ENCODE measurements at places on chromosomes 2 and 18. TPM values are rescaled to one million over a fixed set of nuclear protein-coding genes. Genes with fewer than 3 reads are reported as not detected.

GRCh38 chr2:182824056-182824766 lies 42.2 kb downstream of the FRZB start:
- no peak for DNase-seq

RIOK3 gene
- total RNA-seq, result 74.9 TPM

DNA sequence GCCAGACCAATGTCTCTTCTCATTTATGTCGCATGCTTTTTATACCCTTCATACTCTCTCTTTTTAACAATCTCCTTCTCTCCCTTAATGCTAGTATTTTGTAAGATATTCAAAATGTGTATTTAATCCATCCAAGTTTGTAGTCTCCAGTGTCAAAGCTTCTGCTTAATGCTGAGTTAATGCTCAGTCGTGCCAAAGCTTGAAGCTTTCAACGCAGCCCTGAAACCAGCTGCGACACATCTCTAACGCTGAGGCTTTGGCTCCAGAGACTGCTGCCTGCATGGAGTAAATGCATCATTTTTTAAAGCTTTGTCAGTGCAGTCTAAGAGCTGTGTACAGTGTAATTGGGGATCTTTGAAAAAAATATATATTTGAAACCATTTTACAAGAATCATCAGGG lies 2108.8 kb upstream of the PIK3C3 start:
- DNase-seq, result peak; percentile 75

- no peak for DNase-seq
Measured at GRCh38 chr2:197460649-197461048, 7.3 kb downstream of the COQ10B start.

DNA sequence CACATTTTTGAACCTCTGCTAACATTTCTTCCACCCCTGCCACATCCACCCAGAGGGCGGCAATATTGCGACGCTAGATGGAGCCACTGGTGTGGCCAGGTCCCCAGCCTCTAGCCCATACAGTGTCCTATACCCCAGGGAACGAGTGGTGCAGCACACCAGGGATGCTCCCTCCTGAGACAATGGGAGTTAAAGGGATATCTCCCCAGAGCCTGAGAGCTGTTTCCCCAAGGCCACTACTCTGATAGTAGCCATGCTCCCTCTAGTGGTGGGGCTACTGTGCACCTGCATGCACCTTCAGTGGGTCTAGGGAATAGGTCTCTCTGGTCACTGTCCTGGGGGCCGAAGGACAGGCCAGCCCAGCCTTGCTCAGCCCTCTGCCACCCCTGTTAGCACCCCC lies 336.4 kb upstream of the FSHR start:
- DNase-seq, result no peak

DNA sequence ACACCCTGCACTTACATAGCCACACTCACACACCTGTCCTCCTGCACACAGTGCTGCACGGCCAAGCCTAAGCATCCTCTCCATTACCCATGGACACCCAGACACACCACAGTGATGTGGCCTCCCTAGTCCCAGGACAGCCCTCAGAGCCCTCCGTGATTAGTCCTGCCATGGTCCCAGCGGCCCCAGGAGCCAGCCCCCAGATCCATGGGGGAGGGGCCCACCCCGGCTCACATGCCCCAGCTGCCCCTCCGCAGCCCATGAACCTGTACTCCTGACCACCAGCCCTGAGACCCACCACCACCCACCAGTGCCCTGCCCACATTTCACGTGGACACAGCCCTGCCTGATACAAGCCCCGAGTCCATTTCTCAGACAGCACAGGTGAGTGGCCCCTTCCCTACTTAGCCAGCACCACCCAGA lies 8.1 kb upstream of the DUSP2 start:
- DNase-seq, result no peak

- no peak for DNase-seq
Measured at GRCh38 chr2:125573432-125573831, 1082.5 kb upstream of the GYPC start.

DNA sequence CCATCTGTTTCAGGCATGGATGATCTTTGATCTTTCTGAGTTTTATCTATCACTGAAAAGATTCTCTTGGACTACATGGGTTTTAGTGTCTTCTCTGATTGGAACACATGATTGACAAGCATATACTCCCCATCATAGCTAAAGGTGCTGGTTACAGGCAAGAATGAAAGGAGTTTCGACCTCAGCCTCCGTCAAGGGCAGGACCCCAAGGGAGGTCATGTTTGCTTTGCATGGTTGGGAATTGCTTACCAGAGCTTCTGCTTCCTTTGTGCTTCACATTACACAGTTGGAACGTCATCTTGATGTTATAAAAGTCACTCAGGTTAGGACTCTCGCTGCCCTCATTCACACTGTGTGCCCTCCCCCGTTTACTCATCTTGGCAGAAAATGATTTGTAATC lies 287.7 kb downstream of the PIK3C3 start:
- no peak for DNase-seq

- no peak for DNase-seq
Measured at GRCh38 chr18:35619941-35620340, 38.4 kb downstream of the GALNT1 start.

DNA sequence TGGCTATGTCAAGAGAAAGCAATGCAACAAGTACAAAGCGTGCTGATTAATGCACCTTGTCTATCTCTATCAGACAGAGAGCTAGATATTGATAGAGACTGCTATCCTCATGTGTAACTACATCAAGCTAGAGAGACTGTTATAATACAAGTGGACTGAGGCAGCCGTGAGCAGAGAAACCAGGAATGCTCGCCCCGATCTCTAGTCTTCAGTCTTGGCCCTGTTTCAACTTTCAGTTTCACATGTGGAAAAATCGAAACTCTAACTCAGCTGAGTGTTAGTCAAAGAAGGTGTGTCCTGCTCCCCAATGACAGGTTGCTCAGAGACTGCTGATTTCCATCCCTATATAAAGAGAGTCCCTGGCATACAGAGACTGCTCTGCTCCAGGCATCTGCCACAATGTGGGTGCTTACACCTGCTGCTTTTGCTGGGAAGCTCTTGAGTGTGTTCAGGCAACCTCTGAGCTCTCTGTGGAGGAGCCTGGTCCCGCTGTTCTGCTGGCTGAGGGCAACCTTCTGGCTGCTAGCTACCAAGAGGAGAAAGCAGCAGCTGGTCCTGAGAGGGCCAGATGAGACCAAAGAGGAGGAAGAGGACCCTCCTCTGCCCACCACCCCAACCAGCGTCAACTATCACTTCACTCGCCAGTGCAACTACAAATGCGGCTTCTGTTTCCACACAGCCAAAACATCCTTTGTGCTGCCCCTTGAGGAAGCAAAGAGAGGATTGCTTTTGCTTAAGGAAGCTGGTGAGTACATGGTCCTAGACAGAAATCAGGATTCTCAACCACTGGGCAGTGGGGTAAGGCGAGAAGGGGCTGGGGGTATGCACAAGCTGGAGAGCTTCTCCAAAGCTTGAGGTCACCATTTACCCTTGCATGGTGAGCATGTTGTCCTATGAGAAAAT lies at the start of gene RSAD2:
TSS of gene RSAD2 (plus strand) at position 376 of the 903 bp plus-strand sequence. CDS start at position 400, 24 bp downstream.
- no peak for DNase-seq

GRCh38 chr2:232229911-232230310 lies 148.6 kb upstream of the ALPP start:
- DNase-seq, result no peak

TMEM200C gene
- total RNA-seq, result 2.2 TPM

DNA sequence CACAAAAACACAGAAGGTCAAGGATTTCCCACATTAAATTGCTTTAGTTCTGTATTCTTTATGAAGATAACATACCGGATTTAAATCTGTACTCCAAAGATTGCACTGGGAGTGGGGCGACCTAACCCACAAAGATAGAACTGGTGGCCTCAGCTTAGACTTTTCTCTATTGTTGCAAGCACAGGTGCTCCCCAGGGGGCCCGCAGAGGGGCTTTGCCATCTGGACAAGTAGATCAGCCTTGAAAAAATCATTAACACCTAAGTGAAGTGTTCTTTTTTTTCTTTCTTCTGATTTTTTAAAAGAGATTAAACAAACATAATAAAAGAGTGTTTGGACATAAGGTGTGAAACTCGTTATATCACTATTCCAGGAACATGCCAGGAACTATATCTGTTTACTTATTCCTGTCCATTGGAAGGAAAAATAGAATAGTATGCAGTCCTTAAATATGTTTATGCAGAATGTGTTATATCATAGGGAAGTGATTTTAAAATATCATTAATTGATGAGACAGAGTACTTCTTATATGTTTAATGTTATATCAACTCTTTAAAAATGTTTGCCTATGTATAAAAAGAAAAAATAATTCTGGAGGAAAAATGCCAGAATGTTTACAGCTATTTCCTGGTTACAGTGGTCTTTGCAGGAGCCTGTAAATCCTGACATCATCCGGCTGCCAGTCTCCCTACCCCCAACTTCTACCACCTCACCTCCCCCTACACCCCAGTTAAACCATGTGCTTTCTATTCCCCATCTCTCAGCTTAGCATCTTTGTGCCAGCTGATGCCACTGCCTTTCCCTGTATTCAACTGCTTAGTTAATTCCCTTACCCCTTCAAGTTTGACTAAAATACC lies 679.2 kb downstream of the CNTNAP5 start:
- DNase-seq, result no peak

DNA sequence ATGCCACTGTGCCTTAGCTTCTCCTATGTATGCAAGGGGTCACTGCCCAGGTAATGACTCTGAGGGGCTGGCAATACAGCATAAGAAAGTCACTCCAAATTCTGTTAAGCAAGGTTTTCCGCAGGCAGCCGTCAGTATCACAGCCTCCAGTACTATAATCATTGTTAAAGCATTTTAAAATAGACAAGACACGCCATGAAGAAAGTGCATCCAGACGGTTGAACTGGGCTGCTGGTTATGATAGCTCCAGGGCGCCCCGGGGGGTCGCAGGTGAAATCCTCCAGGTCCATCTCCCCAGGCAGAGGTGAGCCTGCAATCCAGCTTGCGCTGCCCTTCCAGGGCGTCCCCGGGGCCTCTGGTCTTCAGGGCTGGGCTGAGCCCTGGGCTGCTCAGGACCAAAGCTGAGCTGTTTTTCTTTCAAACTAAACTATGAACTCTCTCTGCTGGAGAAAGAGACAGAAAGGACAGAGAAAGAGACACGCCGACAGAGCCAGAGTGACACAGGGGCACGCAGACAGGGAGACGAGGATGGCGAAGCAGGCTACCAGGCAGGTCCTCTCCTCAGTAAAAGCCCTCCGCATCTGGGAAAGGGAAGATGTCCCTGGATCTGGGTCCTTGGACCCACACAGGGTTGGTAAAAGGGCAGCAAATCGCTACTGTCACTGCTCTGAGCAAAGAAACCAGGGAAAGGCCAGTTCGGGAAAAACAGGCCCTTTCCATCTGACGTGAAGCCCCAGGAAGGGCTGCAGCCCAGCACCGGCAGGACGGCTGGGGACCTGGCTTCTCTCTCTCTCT lies 2.1 kb upstream of the TWIST2 start:
- DNase-seq, result no peak

CRYGD gene
- total RNA-seq, result 0.95 TPM

DNA sequence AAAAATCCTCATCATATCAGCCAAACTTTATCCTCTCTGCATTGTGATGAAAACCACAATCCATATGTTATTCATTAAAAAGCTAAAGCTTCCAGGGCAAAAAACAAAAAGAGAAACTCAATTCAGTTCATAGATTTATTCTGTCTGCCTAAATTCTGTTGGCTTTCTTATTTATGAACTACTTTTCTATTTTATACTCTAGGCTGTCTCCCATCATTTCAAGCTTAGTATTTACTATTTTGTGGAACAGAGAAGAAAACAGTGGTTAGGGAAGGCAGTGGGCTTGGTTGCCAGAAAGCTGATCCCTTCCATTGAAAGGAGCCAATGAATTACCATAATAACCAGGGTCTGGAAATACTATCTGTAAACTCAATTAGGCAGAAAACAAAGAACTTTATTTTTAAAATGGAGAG lies 71.8 kb downstream of the RAPH1 start:
- no peak for DNase-seq

DNA sequence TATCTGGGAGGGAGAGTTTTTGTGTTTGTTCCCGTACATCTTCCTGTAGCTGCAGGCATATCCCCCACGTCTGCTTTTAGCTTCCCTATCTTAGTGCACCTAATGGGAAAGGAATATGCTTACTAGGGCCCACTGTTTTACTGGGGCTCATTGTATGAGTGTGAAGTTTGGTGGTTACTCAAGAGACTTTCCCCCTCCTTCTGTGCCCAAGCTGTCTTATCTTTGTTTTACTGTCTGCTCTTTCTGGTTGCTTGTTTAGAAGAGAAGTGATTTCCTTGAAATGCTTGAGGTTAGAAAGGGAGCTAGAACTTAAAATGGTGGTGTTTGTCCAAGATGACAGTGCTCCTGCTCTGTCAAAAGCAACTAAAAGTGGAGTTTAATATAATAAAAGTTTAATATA lies 7.3 kb downstream of the PTH2R start:
- DNase-seq, result no peak

- no peak for DNase-seq
Measured at GRCh38 chr2:95091885-95092555, 29.6 kb downstream of the MRPS5 start.

GRCh38 chr2:134512734-134513464 lies 205.9 kb downstream of the TMEM163 start:
- no peak for DNase-seq

ASB18 gene
- total RNA-seq, result not detected

DNA sequence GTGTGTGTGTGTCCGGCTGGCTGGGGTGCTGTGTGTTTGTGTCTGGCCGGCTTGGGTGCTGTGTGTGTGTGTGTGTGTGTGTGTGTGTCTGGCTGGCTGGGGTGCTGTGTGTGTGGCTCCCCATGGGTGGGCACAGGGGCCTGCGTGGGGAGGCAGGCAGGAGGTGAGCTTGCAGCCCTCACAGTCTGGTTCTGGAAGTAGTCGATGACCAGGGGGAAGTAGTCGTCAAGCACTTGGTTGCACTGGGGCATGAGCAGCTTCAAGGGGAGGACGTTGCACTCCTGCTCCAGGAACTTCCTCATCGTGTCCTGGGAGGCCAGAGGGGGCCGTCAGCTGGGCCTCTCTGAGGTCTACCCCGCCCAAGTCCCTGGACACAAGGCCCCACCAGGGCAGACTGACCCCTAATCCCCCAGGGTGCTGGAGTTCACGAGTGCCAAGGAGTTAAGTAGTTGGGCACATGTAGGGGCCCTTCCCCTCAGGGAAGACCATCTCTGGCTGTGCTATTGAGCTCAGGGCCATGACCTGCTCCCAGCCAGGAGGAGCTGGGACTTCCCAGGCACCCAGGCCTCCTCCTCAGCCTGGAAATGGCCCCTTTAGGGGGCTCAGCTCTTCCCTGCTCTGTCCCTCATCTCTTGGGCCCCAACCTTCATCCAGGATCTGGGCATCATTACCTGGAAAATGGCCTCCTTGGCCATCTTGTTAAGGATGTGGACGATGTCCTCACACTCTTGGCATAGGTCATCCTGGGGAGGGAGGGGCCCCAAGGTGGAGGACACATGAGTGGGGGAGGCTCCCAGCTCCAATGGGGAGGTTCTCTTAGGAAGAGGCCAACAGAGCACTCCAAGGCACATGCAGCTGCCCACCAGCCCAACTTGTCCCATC lies 1.3 kb downstream of the SFTPB start:
- no peak for DNase-seq

NOSTRIN gene
- 30.9 TPM for total RNA-seq

CACNB4 gene
- total RNA-seq, result 33.9 TPM

GRCh38 chr2:160647967-160648685 lies 154.5 kb upstream of the RBMS1 start:
- no peak for DNase-seq

- no peak for DNase-seq
Measured at GRCh38 chr18:62436636-62437234, 86.1 kb upstream of the ZCCHC2 start.

LRRC30 gene
- 0.32 TPM for total RNA-seq
